ENCODE measurements at places on chromosomes 4 and X. TPM values are rescaled to one million over a fixed set of nuclear protein-coding genes. Genes with fewer than 3 reads are reported as not detected.

HTR2C gene
- not detected for total RNA-seq

HTN3 gene
- total RNA-seq = not detected

FOXR2 gene
- not detected for total RNA-seq

RAB28 gene
- 18.4 TPM for total RNA-seq

MAML3 gene
- 7.0 TPM for total RNA-seq

KLF3 gene
- total RNA-seq = 34.4 TPM

PPM1K gene
- 46.5 TPM for total RNA-seq

EDA gene
- 21.2 TPM for total RNA-seq

BMX gene
- 3.4 TPM for total RNA-seq

STPG2 gene
- 0.31 TPM for total RNA-seq

ADH1A gene
- not detected for total RNA-seq

CCDC149 gene
- total RNA-seq = 20.6 TPM

STIM2 gene
- total RNA-seq = 25.4 TPM

GLRB gene
- total RNA-seq = 2.8 TPM

KIF4A gene
- total RNA-seq = 6.7 TPM

RXFP1 gene
- 0.21 TPM for total RNA-seq

RAB39B gene
- 0.51 TPM for total RNA-seq

GAGE12J gene
- total RNA-seq = not detected

LRIT3 gene
- total RNA-seq = 0.51 TPM

MAGEA8 gene
- total RNA-seq = not detected

TSC22D3 gene
- 144 TPM for total RNA-seq

CPEB2 gene
- 13.6 TPM for total RNA-seq

TIGD4 gene
- 4.8 TPM for total RNA-seq

PPP1R2C gene
- total RNA-seq = not detected

HOPX gene
- total RNA-seq = 60.1 TPM

FATE1 gene
- 0.51 TPM for total RNA-seq

MAGEA4 gene
- total RNA-seq = not detected

TGIF2LX gene
- total RNA-seq = not detected

PDS5A gene
- 55.0 TPM for total RNA-seq

RAB41 gene
- not detected for total RNA-seq

CENPVL2 gene
- total RNA-seq = not detected

ATP1B4 gene
- 367 TPM for total RNA-seq

PRSS12 gene
- 24.0 TPM for total RNA-seq

TCEAL9 gene
- total RNA-seq = 97.0 TPM

CDS1 gene
- total RNA-seq = 4.5 TPM

AP1S2 gene
- total RNA-seq = 86.8 TPM

PNMA6E gene
- total RNA-seq = not detected

GAGE13 gene
- total RNA-seq = not detected

UGT8 gene
- total RNA-seq = 5.5 TPM

NHS gene
- total RNA-seq = 3.5 TPM

TMEM47 gene
- total RNA-seq = 108 TPM

TBX22 gene
- not detected for total RNA-seq

TMSB15C gene
- 4.0 TPM for total RNA-seq

EPGN gene
- total RNA-seq = not detected

AWAT2 gene
- total RNA-seq = not detected

SERTM2 gene
- 7.9 TPM for total RNA-seq

SHROOM3 gene
- total RNA-seq = 17.5 TPM

HSPA4L gene
- 11.8 TPM for total RNA-seq

GPR143 gene
- not detected for total RNA-seq

NUP62CL gene
- 1.1 TPM for total RNA-seq

SFRP2 gene
- 111 TPM for total RNA-seq

RAB9A gene
- total RNA-seq = 37.2 TPM

LDB2 gene
- 49.2 TPM for total RNA-seq

RAB33A gene
- 0.41 TPM for total RNA-seq

MANBA gene
- 35.1 TPM for total RNA-seq

CENPC gene
- total RNA-seq = 46.2 TPM

LGI2 gene
- total RNA-seq = 16.9 TPM

RIBC1 gene
- not detected for total RNA-seq
